ENCODE measurements at places on chromosomes 7 and 10.

DNA sequence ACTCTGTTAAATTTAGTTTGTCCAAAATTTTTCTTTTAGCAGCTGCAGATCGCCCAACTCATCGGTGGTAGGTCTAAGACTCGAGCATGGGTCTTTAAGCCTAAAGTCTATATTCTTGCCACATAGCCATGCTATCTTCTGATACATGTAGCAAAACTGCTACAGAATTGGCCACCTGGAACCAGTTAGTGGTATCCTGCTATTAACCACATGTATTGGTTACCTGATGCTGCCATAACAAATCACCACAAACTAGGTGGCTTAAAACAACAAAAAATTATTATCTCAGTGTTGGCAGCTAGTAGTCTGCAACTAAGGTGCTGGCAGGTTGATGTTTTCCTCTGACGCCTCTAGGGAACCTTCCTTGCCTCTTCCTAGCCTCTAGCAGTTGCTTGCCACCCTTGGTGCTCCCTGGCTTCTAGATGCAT, 96.7 kb upstream of the PIK3CG start:
- H3K4me1 ChIP-seq = peaks cover 12% of the 10 kb centered on the region
- H3K4me3 ChIP-seq = peak overlapping the region; percentile 27
- no peak for DNase-seq
- no peaks in the 10 kb centered on the region for H3K36me3 ChIP-seq
- no peak overlapping the region for H3K27ac ChIP-seq
- no peaks in the 10 kb centered on the region for H3K27me3 ChIP-seq

GRCh38 chr7:3149231-3149995, 105.7 kb upstream of the CARD11 start:
- no peaks in the 10 kb centered on the region for H3K36me3 ChIP-seq
- no peak for DNase-seq
- H3K27me3 ChIP-seq = peaks cover 7% of the 10 kb centered on the region
- no peak overlapping the region for H3K4me3 ChIP-seq

- no peak for DNase-seq
- no peak overlapping the region for H3K4me3 ChIP-seq
- H3K36me3 ChIP-seq = no peaks in the 10 kb centered on the region
- no peaks in the 10 kb centered on the region for H3K27me3 ChIP-seq
- H3K4me1 ChIP-seq = no peaks in the 10 kb centered on the region
- H3K27ac ChIP-seq = no peak overlapping the region
These were observed 24.3 kb downstream of the CDH23 start for GRCh38 chr10:71421075-71421434.

DNA sequence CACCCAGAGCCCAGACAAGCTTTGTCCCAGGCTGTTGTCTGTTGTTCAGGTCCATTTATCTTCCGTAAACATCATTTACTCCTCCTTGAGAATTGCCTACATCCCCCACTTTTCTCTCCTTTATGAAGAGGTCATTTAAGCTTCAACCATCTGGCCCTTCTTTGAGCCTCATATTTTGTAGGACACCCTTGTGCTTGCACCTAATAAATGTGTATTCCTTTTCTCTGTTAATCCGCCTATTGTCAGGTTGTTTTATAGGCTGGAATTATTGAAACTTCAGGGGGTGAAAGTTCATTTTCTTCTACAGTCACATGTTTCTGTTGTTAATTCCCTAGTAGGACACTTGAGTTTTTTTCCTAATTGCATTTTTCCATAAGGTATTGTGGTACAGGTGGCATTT, 19.6 kb upstream of the CTTNBP2 start:
- no peaks in the 10 kb centered on the region for H3K4me1 ChIP-seq
- no peaks in the 10 kb centered on the region for H3K27me3 ChIP-seq
- no peak for DNase-seq
- no peaks in the 10 kb centered on the region for H3K36me3 ChIP-seq
- no peak overlapping the region for H3K27ac ChIP-seq

DNA sequence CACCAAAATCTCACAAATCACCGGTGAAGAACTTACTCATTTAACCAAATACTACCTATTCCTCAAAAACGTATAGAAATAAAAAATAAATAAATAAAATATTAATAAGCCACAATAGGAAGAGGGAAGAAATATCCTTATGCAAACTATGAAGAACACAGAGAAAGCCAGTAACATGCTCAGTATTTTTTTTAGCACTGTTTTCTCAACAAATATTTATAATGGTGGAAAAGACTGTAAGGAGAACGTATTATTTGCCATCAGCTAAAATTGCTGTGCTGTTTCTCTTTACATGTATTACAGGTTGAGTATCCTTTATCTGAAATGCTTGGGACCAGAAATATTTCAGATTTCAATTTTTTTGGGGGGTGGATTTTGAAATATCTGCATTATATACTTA, 21.0 kb downstream of the KIAA1217 start:
- DNase-seq = no peak
- no peaks in the 10 kb centered on the region for H3K4me1 ChIP-seq
- H3K4me3 ChIP-seq = no peak overlapping the region
- no peaks in the 10 kb centered on the region for H3K27me3 ChIP-seq
- no peaks in the 10 kb centered on the region for H3K36me3 ChIP-seq

DNA sequence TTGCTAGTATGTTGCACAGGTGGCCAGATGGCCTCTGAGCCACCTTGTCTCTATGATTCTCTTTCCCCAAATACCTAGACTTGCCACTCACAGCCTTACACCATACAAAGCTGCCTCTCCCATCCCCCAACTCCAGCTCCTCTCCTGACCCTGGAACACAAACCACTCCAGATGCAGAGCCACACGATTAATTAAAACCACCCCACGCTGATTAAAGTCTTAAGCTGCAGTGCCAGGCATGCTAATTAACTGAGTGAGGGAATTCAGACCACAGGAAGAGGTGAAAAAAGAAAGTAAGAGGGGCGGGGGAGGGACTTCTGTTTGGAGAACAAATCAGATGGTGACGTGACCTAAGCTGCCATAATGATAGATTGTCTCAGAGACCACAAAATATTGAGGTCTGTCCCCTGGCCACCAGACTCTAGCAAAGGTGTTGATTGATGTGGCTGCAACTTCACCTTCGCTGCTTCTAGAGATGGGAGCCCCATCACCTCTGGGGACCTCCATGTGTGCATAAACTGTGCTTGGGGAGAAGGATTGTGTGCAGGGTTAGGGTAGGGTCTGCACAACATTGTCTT, 331.3 kb downstream of the PLXNA4 start:
- DNase-seq = no peak
- H3K4me3 ChIP-seq = no peak overlapping the region
- H3K4me1 ChIP-seq = peaks cover 4% of the 10 kb centered on the region
- H3K27ac ChIP-seq = no peak overlapping the region
- H3K27me3 ChIP-seq = peaks cover 3% of the 10 kb centered on the region

DNA sequence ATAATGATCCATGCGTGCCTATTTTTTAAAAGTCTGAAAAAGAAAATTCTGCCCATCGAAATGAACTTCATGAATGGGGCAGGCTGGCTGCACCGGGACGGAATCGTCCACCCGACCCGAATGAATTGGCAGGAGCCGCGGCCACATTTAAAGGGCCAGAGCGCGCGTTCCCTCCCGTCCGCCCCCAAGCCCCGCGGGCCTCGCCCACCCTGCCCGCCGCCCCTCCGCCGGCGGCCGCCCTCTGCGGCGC, 319 bp upstream of the GATA3 start:
- H3K36me3 ChIP-seq = no peaks in the 10 kb centered on the region
- H3K27ac ChIP-seq = no peak overlapping the region
- H3K4me3 ChIP-seq = peak overlapping the region; percentile 60
- H3K27me3 ChIP-seq = peaks cover 95% of the 10 kb centered on the region

- DNase-seq = no peak
- peak overlapping the region; percentile 97 for H3K4me3 ChIP-seq
- peaks cover 28% of the 10 kb centered on the region for H3K4me1 ChIP-seq
- peak overlapping the region; percentile 92 for H3K27ac ChIP-seq
- H3K27me3 ChIP-seq = no peaks in the 10 kb centered on the region
- peaks cover 14% of the 10 kb centered on the region for H3K36me3 ChIP-seq
These were observed 649 bp downstream of the IDE start for GRCh38 chr10:92573091-92573797.

GRCh38 chr10:46068905-46069304, 22.8 kb upstream of the MSMB start:
- no peaks in the 10 kb centered on the region for H3K4me1 ChIP-seq
- H3K27ac ChIP-seq = no peak overlapping the region
- H3K27me3 ChIP-seq = no peaks in the 10 kb centered on the region
- no peak overlapping the region for H3K4me3 ChIP-seq

- no peaks in the 10 kb centered on the region for H3K4me1 ChIP-seq
- H3K27ac ChIP-seq = no peak overlapping the region
- H3K27me3 ChIP-seq = peaks cover 12% of the 10 kb centered on the region
- no peaks in the 10 kb centered on the region for H3K36me3 ChIP-seq
- no peak for DNase-seq
- no peak overlapping the region for H3K4me3 ChIP-seq
These were observed 89.3 kb upstream of the PRKCQ start for GRCh38 chr10:6669269-6669859.

DNA sequence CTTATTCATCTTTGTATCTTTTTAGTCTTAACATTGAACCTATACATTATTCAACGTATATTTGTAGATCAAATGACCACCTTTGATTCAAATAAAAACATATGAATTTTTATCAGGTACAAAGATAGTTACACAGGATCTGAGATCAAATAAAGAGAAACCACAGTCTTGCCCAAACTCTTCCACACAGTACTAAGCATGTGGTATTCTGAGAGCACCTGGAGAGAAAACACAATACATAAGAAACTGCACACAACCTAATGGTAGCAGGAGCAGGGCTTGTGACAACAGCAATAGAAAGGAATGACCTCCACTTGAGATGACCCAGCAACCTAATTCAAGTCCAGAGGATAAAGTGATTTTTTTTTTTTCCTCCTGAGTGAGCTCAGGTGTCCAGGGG, 6.5 kb upstream of the WASL start:
- H3K36me3 ChIP-seq = no peaks in the 10 kb centered on the region
- no peak for DNase-seq
- peaks cover 4% of the 10 kb centered on the region for H3K4me1 ChIP-seq
- no peaks in the 10 kb centered on the region for H3K27me3 ChIP-seq
- no peak overlapping the region for H3K4me3 ChIP-seq

GRCh38 chr7:26574476-26574875, 282.8 kb downstream of the SNX10 start:
- no peaks in the 10 kb centered on the region for H3K4me1 ChIP-seq
- no peaks in the 10 kb centered on the region for H3K36me3 ChIP-seq
- no peak overlapping the region for H3K27ac ChIP-seq
- no peak overlapping the region for H3K4me3 ChIP-seq
- no peak for DNase-seq
- H3K27me3 ChIP-seq = no peaks in the 10 kb centered on the region

All from lower lobe of right lung (tissue), 2 donors.